ENCODE measurements at places on chromosomes 5 and 9.

DNA sequence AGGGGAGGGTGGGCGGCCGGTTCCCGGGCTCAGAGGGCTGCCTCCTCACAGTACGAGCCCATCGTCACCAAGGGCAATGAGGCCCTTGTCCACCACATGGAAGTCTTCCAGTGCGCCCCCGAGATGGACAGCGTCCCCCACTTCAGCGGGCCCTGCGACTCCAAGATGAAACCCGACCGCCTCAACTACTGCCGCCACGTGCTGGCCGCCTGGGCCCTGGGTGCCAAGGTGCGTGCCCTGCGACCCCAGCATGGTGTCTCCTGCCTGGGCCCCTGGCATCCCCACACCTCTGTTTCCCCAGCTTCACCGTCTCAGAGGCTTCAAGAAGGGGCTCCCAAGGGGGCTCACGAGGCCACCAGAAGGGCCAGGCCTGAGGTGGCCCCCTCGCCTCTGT is 7.2 kb downstream of the DBH start:
- no peak for DNase-seq

DNA sequence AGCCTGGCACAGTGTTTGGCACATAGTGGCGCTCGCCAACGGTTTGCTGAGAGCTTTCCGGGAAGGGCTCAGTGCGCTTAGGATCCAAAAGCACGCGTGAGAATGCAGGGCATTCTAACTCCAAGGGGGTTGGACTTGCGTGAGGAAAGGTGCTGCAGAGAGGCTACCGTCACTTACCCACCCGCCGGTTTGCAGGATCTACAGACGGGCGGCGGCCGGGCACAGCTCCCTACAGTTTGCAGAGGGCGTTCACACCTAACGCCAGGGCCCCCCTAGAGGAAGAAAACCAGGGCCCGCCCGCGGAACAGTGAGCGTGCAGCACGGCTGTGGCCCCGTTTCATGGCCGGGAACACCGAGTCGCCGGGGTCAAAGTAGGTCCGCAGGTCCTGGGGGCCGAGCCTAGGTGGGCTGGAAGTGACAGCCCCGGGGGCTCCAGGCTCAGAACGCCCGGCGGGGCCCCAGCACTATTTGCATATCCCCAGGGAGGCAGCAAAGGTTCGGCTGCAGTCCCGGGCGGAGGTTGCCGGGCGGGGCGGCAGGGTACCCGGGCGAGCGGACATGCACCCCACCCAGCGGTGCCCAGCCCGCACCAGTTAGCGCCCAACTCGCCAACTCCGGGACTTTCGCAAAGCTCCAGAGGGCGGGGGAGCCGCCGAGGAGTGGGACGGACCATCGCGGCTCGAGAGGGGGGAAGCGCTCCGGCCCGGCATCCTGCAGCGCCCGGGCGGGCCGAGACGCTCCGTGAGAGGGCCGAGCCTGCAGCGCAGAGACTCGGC is 526 bp upstream of the GALNT10 start:
- peak; percentile 71 for DNase-seq

- DNase-seq: no peak
These were observed 54.4 kb downstream of the DOCK2 start for GRCh38 chr5:169691471-169691870.

GRCh38 chr5:134833340-134834032 is 12.3 kb upstream of the C5orf24 start:
- no peak for DNase-seq

GRCh38 chr5:98651715-98652114 is 121.7 kb upstream of the RGMB start:
- peak; percentile 29 for DNase-seq

DNA sequence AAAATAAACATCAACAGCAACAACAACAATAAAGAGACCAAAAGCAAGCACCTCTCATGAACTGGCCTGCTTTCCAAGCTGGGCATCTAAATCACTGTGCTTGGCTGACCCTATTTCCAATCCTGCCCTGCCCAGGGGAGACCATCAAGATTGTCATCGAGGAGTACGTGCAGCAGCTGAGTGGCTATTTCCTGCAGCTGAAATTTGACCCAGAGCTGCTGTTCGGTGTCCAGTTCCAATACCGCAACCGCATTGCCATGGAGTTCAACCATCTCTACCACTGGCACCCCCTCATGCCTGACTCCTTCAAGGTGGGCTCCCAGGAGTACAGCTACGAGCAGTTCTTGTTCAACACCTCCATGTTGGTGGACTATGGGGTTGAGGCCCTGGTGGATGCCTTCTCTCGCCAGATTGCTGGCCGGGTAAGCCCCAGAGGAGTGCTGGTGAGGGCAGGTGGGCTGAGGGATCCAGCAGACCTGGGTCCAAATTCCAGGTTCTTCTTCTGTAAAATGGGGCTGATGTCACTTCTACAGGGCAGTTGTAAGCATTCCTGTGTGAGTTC is 15.6 kb downstream of the PTGS1 start:
- no peak for DNase-seq

GRCh38 chr9:21110708-21111576 is 30.7 kb downstream of the IFNW1 start:
- DNase-seq: peak; percentile 79

DNA sequence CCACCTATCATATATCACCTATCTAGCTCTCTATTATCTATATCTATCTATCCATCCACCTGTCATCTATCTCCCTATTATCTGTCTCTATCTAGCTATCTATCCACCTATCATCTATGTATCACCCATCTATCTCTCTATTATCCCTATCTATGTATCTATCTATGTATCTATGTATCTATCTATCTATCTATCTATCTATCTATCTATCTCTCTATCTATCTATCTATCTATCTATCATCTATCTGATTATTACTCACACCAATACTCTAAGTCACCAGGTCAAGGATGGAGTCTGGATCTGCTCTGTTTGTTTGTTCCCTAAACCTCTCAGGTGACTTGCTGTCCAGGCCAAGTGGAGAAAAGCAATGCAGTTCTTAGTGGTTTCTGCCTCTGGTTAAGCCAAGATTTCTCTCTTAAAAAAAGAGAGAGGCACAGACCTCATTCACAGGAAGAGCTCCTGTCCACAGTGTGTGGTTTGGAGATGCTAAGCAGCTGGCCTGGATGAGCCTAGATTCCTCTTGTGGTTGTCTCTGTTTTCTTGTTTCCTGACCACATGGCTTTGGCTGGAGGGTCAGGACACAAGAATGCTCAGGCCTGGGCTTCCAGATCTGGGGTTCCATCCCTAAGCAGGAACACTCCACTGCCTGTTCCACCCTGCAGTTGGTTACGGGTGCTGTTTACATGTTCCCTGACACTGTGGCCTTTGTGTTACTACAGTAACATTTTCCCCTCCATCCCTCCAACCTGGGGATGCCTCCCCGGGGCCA is 133.4 kb downstream of the PHF2 start:
- no peak for DNase-seq

DNA sequence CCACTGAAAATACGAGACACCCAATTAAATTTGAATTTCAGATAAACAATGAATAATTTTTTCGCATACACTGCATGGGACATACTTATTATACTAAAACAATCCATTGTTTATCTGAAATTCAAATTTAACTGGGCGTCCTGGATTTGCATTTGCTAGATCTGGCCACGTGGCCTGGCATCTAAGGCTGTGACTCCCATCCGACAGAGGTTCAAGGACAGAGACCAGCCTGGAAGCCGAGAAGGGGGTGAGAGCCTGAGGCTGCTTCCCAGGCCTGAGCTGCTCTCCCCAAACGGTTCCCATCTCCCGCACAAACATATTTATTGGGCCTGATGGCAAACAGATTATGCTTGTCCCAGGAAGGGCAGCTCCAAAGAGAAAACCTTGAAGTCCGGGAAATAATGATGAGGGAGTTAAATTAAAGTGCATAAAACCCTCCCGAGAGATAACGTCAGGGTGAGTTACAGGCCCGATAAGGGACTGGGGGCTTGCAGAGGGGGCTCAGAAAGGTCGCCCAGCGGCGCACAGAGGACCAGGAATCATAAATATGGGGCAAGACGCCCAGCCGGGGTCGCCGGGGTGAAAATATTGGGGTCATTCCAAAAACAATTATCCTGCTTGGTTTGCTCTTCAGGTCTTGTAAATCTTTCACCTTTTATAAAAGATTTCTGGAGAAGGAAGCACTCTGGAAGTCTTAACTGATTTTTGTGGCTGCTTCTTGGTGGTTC is 163.7 kb downstream of the GAPVD1 start:
- no peak for DNase-seq

- DNase-seq: peak; percentile 34
These were observed 784 bp downstream of the NLN start for GRCh38 chr5:65722575-65723403.

GRCh38 chr9:108750661-108751215 is 105.0 kb downstream of the ACTL7B start:
- no peak for DNase-seq

- no peak for DNase-seq
These were observed 126.4 kb upstream of the PRLR start for GRCh38 chr5:35356725-35357124.

GRCh38 chr5:171314728-171315385 is 5.8 kb downstream of the TLX3 start:
- no peak for DNase-seq

DNA sequence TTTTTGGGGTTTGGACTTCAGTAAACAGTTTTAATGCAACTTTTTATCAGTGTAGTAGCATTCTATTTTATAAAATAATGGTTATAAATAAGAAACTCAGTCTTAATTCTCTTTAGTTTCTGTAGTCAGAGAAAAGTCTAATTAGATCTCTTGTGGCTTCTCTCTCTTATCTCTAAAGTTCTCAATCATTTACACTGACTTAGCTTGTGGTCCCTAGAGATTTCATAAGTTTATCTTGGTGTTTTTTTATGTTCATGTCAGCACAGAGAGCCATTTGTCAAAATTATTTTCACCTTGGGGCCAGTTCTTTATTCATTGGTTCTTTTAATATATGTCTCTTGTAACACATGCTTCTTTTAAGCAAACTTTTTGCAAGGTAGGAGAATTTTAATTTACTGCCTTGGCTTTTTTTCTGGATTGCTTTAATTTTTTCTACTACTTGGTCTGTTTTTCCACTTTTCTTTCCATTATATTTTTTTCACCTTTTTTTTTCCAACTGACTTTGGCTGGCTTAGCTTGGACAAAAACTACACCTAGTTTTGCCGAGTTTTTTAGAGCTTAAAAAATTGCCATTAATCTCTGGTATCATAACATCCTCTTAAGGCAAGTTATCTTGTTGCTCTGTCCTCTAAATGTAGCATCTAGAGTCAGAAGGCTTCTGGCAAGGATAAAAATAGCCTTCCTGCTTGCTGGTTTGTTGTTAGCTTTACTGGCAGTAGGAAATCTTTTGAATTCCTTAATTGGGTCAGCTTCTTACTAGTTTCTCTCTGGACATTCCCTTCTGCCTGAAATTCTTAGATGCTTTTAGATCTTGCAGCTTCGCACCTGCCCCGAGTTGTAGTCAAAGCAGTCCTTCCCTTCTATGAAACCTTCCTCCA is 35.3 kb downstream of the CPEB4 start:
- DNase-seq: no peak

DNA sequence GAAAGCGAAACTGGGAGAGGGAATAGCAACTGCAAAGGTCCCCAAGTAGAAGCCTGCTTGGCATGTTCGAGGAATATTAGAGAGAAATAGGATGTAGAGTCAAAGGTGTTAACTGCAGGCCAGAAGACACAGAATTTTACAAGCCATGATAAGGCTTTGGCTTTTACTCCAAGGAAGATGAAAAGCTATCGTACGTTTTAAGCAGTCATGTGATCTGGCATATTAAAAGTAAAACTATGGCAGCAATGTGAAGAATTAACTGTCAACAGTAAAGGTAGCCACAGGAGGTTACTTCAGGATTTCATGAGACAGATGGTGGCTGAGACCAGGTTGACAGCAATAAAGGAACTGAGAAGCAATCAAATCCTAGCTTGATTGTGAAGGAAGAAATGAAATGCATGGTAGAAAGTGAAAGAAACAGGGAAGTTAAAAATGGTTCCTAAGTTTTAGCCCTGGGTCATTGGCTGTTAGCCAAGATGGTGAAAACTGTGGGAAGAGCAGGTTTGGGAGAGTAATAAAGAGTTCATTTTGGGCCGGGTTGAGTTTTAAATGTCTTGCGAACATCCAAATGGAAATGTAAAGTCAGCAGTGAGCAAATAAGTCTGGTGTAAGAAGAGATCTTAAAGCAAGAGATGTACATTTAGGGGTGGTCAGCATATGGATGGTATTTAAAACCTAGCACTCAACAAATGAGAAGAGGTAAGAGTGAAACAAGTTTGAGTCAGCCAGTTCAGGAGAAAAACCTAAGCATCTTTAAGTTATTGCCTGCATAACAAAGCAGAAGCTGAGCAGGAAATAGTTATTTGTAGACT is 20.3 kb upstream of the TTC33 start:
- no peak for DNase-seq

- DNase-seq: no peak
These were observed 16.9 kb upstream of the UBAP2 start for GRCh38 chr9:34065541-34065940.

- peak; percentile 65 for DNase-seq
These were observed 65.0 kb downstream of the PKD2L2 start for GRCh38 chr5:137954131-137954879.

- no peak for DNase-seq
These were observed 2.3 kb upstream of the TSC1 start for GRCh38 chr9:132946631-132947295.

DNA sequence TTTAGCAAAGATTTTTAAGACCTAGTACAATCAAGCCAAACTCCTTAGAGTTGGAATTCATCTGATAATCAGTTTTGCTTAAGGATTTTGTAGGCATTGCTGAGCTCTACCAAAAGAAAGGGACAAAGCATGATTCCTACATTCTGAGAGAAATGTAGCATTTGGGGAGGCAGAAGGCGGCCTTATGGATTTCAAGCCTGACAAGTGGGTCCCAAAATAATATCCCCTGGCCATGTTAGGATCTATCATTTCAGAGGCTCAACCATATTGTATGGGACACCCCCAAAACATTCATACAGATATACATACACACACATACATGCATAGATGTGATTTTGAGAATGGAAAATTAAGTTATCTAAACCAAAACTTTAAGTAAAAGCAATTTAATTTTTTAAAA is 257.8 kb upstream of the VLDLR start:
- no peak for DNase-seq

GRCh38 chr5:133930061-133930812 is 38.2 kb downstream of the C5orf15 start:
- no peak for DNase-seq

DNA sequence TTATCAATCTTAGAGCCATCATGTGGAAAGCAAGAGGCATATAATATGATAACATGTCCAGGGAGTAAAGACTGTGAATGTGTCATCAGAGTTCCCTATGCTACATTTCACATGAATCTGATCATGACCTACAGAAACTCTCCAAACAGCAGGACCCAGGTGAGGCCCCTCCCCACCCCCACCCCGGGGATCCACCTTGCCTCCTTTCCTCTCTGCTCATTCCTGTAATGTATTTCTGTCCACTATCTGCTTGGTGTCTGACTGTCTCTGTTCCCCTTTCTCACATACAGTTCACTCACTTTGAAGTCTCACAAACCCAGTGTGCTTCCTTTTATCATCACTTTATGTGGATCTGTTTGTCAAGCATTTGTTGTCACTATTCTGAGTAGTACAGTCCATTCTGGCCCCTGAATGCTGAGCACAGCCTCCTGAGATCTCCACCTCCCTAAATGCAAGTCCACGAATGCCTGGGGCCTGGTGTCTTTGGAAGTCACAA is 76.4 kb upstream of the SMARCA2 start:
- DNase-seq: no peak

Measured in PC-3 (cell line).